ENCODE measurements at places on chromosomes 6 and 20. TPM values are rescaled to one million over a fixed set of nuclear protein-coding genes. Genes with fewer than 3 reads are reported as not detected.

- no peak for DNase-seq
Measured at GRCh38 chr6:81767163-81767891, 14.8 kb upstream of the TENT5A start.

The CPNE1 gene
- total RNA-seq: 245 TPM

The JPH2 gene
- total RNA-seq: 0.07 TPM

The EFHC1 gene
- total RNA-seq: 43.7 TPM

The DEFB116 gene
- not detected for total RNA-seq

DNA sequence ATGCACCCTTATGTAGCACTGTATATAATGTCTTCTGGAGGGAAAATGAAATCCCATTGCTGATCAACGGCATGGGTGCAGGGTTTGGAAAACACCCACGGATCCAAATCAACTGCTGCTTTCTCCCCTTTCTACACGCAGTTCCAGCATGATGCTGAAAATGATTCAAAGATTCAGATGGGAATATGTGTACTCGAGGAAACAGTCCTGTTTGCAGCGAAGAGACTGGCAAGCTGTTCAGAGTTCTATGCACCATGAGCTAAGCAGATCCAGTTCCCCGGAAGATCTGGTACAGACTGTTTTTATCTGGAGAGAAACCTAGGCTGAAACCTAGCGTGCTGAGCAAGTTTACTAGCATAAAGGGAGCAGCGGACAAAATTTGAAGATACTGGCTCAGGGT is 47.9 kb upstream of the CDH4 start:
- DNase-seq: no peak

DNA sequence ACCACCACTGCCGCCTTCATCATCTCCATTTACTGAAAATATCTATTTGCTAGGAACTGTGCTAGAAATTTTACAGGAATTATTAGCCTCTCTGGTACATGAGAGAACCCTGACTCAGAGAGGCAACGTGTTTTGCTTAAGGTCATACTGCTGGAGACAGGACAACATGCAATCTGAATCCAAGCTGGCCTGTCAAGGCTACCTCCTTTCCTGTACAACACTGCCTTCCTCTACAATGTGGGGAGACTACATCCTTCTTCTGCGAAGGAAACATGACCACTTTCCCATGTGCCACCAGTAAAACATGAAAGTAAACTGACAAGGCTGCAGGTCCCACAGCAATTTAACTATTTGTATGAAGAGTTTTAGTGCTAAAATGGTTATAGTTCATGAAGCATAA is 200.9 kb downstream of the BACH2 start:
- no peak for DNase-seq

DNA sequence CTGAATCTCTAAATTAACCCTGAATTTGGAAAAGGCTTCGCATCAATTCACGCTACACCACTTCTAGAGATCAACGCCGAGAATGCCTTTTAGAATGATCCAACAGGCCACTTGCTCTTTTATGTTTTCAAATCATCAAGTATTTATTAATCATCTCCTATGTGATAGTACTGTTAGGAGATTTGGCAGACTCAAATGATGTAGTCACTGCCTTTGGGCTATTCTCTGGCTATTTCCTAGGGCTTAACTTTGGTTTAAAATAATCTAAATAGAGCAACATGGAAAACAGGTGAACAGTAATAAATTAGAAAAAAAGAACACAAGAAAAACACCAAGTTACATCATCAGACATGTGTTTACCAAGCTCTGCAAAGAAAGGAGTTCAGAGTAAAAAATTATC is 140.3 kb downstream of the TENT5A start:
- no peak for DNase-seq

DNA sequence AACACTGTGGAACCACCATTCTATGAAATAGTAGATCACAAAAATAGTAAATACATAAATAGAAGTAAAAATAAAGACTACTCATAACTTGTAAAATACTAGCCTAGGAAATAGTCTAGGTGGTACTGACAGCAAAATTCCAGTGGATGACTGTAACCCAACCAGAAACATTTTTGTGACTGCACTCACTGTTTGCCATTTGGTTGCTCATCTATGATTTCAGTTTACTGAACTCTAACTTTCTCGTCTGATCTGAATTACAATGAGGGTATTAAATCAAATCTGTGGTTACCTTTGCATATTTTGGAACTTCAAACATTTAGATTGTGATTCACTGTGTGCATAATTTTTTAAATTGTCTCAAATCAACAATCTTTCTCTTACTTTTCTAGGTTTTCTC is 151.1 kb downstream of the KHDC1L start:
- DNase-seq: no peak

The TP53TG5 gene
- not detected for total RNA-seq

- no peak for DNase-seq
Measured at GRCh38 chr6:142184307-142184706, 37.2 kb downstream of the VTA1 start.

Measured in neural crest cell (in vitro differentiated cells).